ENCODE measurements at places on chromosomes 5 and 9.
A peak's percentile ranks its signal among the peaks of the same experiment; 100 is the strongest.

DNA sequence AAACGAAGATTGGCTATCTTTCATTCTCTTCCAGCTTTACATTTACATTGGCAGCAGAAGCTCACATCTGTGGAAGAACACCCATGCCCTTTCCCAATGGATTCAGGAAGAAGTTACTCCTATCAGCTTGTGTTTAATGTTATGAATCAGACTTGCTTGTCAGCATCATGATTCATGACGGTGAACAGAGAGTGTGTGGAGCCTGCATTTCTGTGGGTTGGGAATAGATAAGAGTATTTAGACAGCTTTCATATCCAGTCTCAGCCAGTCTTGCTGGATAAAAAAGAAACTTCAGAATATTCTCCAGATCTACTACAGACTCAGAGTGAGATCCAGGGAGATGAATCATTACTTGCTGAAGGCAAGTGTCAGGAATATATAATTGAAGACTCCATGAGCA lies 812.9 kb upstream of the ZNF608 start:
- no peak for DNase-seq

- DNase-seq, result no peak
Measured at GRCh38 chr9:27303219-27303618, 6.3 kb upstream of the EQTN start.

DNA sequence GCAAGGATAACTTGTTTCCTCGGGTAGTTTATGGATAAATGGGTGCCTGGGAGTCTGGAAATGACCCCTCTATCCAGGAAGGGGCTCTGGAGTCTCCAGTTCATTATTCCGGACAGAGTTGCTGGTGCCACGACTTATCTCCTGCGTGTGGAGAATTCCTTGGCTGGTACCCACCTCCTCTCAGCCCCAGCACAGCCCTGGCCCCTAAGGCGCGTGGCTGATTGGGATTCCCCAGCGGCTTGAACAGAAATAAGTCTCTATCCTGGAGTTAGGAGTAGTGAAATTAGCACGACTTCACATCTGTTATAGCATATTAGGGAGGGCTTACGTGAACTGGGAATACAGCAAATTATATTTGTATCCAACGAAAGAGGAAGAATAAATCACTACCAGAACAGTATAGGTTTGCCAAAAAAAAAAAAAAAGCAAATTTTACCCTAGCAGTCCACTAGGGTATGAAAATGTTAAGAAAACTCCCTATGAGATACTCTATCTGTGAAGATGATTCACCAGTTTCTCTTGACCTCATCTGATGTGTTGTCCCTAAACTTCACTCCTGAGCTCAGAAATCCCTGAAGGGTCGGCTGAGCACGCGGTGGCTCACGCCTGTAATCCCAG lies 172.5 kb upstream of the OTULINL start:
- DNase-seq, result no peak

DNA sequence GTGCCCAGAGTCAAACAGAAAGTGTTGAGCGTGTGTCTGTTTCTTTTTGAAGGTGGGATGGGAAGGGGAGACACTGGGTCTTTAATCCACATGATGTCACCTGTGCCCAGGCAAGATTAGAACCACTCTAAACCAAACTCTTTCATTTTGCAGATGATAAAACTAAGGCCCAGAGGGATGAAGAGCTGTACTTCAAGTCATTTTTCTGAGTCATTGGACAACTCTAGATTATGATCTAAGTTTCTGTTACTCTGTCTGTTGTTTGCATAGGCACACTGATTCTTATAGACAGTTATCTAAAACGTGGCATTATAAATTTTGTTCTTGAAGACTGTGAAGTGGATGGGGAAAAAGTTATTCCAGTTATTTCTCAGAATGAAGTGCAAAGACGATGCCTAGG lies 48.8 kb downstream of the MAST4 start:
- DNase-seq, result no peak

GRCh38 chr5:179769271-179769670 lies 24.5 kb upstream of the LTC4S start:
- no peak for DNase-seq

DNA sequence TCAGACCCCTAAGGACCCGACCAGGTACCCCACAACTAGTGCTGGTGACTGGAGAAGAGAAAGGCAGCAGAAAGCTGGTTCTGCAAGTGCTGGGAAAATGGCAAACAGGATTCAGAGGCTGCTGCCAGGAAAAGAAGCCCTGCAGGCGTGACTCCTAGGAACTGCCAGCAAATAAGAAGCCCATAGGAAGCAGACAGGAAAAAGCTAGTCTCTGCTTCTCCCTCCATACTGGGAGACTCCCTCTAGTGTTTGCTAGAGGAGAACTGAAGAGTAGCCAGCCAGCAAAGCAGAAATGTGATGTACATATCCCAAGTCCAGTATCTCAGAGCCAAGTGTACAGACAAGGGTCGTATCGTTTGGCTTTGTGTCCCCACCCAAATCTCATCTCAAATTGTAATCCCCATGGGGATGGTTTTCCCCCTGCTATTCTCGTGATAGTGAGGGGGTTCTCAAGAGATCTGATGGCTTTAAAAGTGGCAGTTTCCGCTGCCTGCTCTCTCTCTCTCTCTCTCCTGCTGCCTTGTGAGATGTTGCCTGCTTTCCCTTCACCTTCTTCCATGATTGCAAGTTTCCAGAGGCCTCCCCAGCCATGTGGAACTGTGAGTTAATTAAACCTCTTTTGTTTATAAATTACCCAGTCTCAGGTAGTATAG lies 38.1 kb upstream of the TUSC1 start:
- no peak for DNase-seq

DNA sequence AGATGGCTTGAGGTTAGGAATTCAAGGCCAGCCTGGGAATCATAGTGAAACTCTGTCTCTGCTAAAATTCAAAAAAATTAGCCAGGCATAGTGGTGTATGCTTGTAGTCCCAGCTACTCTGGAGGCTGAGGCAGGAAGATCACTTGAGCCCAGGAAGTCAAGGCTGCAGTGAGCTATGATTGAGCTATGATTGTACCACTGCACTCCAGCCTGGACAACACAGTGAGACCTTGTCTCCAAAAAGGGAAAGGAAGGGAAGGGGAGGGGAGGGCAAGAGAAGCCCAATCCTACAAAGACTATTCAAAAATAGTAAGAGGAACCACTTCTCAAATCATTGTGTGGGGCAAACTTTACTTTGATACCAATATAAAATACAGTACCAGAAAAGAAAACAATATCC lies 11.2 kb downstream of the SEMA4D start:
- DNase-seq, result no peak

DNA sequence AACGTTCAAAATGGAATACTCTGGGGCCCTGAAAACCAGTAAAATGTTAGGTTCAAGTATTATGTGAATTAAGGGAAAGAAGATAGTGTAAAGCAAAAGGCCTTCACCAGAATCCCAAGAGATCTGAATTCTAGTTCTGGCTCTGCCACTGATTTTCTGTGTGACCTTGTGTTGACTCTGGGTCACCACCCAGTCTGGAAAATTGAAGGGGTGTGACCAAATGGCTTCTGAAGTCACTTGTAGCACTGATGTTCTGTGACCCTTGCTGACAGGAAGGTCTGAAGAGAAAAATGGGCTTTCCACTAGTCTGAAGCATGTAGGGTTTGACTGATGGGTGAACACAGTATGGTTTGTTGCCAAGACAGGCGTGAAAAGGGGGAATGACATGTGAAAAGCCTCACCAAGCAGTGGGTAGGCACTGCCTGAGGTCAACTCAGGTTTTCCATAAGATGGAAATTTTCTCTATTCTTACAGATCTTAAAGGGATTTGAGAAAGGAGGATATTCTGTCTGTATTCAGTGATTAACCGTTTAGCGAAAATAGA lies 33.1 kb downstream of the ANP32B start:
- DNase-seq, result no peak

DNA sequence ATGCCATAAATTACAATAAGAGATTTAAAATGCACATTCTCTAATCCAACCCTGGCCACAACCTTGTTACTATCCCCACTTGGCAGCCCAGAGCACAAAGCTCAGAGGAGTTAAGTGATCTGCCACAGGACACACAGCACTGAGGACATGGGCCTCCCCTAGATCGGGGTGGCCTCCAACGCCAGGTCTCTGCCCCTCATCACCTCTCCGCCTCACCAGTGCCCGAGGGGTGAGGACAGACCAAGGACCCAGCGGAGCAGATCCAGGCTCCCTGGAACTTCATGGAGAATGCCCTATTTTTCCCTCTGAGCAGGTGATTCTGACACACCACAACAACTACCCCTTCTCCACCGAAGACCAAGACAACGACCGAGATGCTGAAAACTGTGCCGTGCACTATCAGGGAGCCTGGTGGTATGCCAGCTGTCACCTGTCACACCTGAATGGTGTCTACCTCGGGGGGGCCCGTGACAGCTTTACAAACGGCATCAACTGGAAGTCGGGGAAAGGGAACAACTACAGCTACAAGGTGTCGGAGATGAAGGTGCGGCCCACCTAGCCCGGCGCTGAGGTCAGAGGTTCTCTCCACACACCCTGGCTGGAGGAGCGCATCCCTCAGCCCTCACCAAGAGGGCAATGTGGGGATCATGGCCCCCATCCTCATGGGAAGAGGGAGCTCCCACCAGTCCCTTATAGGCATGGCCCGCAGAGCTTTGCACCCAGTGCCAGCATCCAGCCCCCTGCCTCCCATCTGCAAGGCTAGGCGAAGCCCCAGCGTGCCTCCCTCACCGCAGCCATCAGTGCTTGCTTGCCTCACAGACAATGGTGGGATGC lies 12.5 kb upstream of the FCN2 start:
- no peak for DNase-seq

- no peak for DNase-seq
Measured at GRCh38 chr9:124180557-124180956, 77.2 kb upstream of the NEK6 start.

- DNase-seq, result no peak
Measured at GRCh38 chr9:135002336-135002735, 84.6 kb upstream of the FCN1 start.

DNA sequence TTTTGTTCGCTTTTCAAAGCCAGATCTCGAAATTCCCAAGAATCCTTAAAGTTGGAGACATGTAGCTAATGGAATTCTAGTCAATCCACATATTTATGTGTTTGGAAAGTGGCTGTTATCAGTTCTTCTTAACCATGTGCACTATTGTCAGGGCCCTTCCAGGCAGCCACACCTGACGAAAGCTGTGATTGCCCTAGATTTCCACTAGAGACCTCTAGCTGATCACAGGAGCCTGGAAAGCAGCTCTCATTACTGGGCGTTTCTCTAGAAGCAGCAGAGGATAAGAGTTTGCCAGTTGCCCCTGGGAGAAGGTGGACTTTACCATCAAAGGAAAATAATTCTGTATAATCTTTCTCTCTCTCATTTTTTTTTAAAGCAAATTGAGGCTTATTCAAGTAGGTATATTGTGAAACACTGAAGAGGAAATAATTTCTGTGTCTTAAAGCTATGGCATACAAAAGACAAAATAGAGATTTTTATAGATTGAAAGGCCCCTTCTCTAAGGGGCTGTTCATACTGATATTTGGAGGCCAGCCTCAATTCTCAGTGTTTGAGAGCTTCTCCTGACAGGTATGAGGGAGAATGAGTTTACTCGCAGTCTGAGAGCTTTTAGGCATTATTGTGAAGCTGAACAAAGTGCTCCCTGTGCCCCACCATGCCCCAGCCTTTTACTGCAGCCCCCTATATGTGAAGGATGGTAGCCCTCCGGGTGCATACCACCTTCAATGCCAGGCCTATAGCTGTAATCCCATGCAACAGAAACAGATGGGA lies 405.4 kb upstream of the ACTBL2 start:
- no peak for DNase-seq

- no peak for DNase-seq
Measured at GRCh38 chr9:37301042-37301853, 121.2 kb upstream of the GRHPR start.

GRCh38 chr5:9441610-9442009 lies 104.3 kb downstream of the SEMA5A start:
- DNase-seq, result no peak

- no peak for DNase-seq
Measured at GRCh38 chr9:107410420-107410819, 79.1 kb downstream of the KLF4 start.

GRCh38 chr9:83509402-83509801 lies 28.8 kb downstream of the FRMD3 start:
- DNase-seq, result no peak

DNA sequence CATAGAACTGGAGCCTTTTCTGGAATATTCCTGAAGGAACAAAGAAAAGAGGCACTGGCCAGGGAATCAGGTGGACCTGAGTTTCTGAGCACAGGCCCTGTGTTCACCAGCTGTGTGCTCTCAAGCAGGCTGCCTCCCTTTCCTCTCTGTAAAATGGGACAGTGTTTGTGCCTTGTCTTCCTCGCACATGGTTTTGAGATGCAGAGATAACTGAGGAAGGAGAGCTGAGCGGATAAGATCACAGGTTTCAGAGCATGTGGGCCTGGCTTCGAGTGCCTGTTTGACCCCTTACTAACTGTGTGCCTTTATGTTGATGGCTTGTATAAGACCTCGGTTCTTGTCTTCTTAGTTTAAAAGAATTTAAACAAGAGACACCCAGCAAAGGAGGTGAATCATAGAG lies 46.2 kb upstream of the HAND1 start:
- DNase-seq, result no peak

GRCh38 chr9:74379718-74380117 lies 117.4 kb upstream of the RORB start:
- peak; percentile 12 for DNase-seq

DNA sequence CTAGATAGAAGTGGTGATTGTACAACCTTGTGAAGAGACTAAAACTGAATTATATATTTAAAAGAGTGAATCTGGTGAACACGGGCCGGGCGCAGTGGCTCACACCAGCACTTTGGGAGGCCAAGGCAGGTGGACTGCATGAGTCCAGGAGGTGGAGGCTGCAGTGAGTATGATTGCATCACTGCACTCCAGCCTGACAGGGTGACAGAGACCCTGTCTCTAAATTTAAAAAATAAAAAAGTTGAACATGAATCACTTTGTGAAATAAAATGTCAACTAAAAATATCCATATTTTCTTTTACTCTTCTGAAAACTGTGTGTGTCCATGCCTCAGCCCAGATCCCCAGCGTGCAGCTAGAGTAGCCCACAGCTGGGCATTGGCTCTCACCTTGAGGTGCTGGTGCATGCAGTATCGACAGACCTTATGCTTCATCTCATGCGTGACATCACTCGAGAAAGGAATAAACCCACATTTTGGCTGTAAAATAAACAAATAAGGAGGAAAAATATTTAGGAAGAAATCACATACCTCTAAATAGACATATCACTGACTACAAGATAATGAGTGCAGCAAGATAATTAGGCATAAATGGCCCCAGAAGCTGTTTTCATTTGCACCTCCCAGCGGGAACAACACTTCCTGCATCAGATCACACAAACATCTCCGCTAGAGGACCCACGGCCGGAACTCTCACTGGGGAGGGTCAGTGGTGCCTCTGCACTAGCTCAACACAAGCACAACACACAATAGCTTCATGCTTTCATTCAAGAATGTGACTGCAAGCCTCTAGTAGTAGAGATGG lies 22.1 kb downstream of the IPPK start:
- no peak for DNase-seq
